Mesenchymal stem cell (in vitro differentiated cells and primary cell): ENCODE measurements at places on chromosomes 2 and 18.

DNA sequence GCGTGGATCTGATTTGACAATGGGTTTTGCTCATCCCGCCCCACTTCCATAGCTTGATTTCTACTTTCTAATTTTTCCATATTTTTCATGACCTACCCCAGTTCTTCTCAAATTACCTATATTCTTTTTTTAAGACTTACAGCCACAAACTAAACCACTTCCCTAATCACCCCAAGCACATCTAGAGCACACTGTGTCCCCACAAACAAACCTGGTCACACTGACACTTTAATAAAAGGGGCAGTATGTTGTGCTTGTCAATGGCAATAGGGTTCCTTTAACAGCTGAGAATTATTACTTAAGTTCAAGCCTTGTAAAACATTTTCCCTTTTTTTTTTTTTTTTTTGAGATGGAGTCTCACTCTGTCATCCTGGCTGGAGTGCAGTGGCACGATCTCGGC, 47.1 kb downstream of the MREG start:
- DNase-seq = no peak
- no peaks in the 10 kb centered on the region for H3K27me3 ChIP-seq
- H3K4me1 ChIP-seq = peaks cover 2% of the 10 kb centered on the region
- H3K27ac ChIP-seq = no peak overlapping the region
- no peak overlapping the region for H3K4me3 ChIP-seq
- H3K36me3 ChIP-seq = no peaks in the 10 kb centered on the region

DNA sequence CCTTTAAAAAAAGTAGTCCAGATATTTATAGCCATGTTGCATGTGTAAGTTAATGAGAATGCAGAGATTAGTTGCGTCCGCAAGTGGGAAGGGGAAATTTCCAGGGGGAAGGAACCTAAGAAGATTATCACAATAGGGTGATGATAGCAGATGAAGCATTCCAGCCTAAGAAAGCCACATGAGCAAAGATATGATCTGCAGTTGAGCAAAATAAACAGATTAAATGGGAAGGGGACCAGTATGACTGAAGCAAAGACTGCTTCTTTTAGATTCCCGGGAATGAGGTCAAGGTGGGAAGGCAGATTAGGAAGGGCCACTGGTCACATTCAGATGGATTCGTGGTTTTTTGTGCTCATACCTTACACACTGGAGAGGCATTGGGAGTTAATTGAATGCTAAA, 154.6 kb upstream of the CDH2 start:
- no peak overlapping the region for H3K27ac ChIP-seq
- no peak overlapping the region for H3K4me3 ChIP-seq
- no peak for DNase-seq
- H3K4me1 ChIP-seq = no peaks in the 10 kb centered on the region
- no peaks in the 10 kb centered on the region for H3K36me3 ChIP-seq
- H3K27me3 ChIP-seq = no peaks in the 10 kb centered on the region

DNA sequence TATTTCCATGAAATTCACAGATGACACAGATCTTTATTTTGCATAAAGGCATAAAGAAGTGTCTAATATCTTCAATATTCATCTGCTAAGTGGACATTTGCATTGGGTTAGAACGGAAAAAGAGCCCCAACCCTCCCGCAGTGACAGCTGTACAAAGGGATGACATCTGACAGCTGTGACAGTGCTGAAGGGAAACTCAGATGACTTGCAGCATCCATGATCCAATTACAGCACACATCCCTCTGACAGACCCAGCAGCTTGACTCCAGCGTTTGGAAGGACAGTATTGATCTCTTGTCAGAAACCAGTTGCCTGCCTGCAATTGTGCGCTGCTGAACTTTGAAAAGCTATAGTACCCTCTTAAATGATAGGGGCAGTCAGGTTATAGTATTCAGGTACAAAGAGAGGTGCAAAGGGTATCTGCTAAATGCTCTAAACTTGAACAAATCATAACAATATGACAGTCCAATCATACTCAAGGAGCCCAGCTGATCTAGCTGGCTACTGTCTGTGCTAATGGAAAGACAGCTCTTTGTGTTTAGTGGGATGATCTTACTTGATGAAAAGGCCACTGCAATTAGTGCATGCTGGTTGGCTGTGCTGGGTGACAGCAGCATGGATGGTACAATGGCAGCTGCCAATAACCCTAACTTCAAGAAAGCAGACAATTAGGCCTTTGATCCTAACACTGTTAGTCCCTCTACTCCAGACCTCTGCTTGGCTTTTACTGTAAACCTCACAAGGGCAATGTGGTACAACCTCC, 599.2 kb downstream of the NR4A2 start:
- DNase-seq = no peak
- H3K4me3 ChIP-seq = no peak overlapping the region
- H3K27ac ChIP-seq = no peak overlapping the region
- H3K27me3 ChIP-seq = no peaks in the 10 kb centered on the region

DNA sequence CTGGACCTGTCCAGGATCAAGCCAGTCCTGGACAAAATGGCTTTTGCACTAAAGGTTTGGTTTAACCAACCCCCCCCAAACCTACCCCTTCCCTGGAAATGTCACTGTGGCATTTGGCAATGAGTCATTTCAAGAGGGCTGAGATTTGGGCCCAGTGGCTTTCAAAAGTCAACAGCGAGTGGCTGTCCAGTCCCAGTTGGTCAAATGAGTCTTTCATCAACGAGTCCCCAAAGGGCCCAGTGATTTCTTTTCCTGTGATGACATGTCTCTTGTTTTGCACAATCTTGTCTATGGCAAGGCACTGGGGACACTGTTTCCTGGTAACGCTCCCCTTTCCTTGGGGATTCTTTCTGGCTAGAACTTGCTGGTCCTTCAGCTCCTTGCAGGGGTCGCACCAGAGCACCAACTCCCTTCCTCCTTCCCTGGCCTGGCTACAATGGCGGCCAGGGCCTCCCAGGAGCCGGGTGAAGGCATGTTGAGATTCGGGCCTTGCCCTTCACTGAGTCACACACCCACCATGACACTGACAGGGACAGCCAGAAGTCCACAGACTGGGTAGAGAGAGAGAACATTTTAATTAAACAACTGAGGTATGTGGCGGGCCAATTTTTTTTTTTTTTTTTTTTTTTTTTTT, 87.2 kb downstream of the SMAD7 start:
- peaks cover 37% of the 10 kb centered on the region for H3K36me3 ChIP-seq
- H3K27me3 ChIP-seq = no peaks in the 10 kb centered on the region
- DNase-seq = no peak
- H3K4me3 ChIP-seq = no peak overlapping the region
- H3K4me1 ChIP-seq = peaks cover 41% of the 10 kb centered on the region
- H3K27ac ChIP-seq = no peak overlapping the region

GRCh38 chr2:70850925-70851324, 15.3 kb upstream of the CD207 start:
- H3K4me3 ChIP-seq = no peak overlapping the region
- H3K4me1 ChIP-seq = no peaks in the 10 kb centered on the region
- no peak for DNase-seq
- peaks cover 18% of the 10 kb centered on the region for H3K27me3 ChIP-seq
- no peak overlapping the region for H3K27ac ChIP-seq
- no peaks in the 10 kb centered on the region for H3K36me3 ChIP-seq

DNA sequence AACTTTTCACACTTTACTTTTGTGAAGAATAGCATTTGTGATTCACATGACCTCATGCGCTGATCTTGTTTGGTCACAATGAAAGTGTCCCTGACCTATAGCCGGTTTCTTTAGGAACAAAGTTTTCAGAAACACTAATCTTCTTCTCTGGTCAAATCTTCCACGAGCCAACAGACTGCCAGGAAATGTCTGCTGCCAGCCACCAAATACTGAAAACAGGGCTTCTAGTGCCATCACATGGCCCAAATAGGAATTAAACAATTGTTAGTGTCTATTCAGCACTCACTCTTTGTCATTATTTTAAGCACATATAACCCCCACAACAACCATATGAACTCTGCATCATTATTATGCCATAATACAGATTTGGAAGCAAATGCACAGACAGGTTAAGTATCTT, 286.5 kb upstream of the SYT4 start:
- no peaks in the 10 kb centered on the region for H3K36me3 ChIP-seq
- H3K4me3 ChIP-seq = no peak overlapping the region
- peak; percentile 60 for DNase-seq
- no peak overlapping the region for H3K27ac ChIP-seq
- no peaks in the 10 kb centered on the region for H3K4me1 ChIP-seq

DNA sequence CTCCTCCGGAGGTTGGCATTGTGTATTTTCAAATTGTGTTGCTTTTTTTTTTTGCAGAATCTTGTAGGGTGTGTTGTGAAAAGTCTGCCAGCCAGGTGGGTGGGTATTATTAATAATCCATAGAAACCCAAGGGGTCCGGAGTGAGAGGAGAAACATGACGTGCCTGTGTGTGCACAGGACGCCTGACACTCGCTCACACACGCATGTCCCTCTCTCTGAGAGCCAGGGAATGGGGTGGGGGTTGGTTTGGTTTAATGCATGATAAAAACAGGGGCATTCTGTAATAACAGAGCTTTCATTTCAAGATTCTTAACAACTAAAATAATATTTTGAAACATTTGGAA, 224.8 kb downstream of the FAM210A start:
- DNase-seq = no peak
- peaks cover 6% of the 10 kb centered on the region for H3K4me1 ChIP-seq
- peak overlapping the region; percentile 2 for H3K27ac ChIP-seq
- H3K27me3 ChIP-seq = peaks cover 16% of the 10 kb centered on the region
- H3K36me3 ChIP-seq = no peaks in the 10 kb centered on the region
- no peak overlapping the region for H3K4me3 ChIP-seq

DNA sequence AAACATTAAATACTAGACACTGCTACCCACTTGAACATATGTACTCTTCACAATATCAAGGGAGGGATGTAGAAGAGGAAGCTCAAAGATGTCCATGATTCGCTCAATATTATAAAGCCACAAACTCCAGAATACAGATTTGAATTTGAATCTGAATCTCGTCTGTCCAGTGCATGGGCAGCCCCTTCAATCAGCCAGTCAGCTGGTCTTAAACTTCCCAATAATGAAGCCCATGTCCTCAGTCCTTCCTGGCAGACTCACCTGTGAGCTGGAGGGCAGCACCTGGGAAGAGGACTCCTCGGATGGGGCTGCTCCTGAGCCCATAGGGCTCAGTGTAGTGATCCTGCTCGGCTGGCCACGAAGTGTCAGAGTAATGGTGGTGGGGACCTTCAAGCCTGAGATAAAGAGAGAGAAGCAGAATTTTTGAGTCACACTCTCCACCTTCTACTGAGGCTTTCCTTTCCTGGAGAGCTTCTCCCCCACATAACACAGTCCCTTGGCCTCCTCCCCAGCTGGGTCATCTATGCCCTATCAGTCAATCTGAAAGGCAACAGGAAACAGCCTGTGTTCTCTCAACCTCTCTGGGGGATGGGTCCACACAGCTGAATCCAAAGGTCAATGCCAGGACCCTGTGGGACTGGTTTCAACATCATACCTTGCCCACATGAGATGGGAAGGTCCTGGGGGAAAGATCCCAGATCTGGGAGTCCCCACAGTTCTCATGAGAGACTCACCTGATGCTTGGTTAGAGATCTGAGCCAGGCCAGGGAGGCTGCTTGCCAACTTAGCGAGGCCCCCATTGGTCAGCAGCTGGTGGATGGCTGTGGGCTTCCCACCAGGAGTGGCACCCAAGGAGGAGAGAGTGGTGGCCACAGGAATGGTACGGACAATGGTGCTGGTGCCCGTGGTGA, 36.5 kb downstream of the KANSL3 start:
- no peaks in the 10 kb centered on the region for H3K27me3 ChIP-seq
- DNase-seq = no peak
- H3K4me1 ChIP-seq = no peaks in the 10 kb centered on the region
- H3K27ac ChIP-seq = no peak overlapping the region

DNA sequence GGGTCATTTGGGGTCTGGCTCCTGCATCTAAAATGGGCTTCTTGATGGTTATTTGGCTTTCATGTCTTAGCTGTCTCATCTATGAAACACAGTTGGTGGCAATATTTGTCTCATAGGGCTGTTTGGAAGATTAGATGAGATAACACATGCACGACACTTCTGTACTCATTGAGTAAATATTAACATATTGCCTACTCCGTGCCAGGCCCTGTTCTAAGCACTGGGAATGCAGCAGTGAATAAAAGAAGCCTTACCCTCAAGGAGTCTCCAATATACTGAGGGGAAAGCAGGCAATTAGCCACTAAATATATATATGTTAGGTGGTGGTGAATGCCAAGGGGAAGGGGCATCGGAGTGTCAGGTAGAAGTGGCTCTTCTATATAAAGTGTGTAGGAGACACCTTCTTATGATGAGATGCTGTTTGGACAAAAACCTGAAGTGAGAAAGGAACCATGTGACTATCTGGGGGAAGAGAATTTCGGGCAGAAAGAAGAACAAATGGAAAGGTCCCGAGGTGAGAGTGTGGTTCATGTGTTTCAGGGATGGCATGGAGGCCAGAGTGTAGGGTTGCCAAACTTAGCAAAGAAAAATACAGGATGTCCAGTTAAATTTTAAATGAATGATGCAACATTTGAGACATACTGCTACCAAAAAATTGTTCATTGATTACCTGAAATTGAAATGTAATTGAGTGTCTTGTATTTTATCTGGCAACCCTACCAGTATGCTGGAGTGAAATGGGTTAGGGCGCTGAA, 11.8 kb downstream of the SLC3A1 start:
- H3K4me1 ChIP-seq = peaks cover 12% of the 10 kb centered on the region
- H3K4me3 ChIP-seq = no peak overlapping the region
- no peak for DNase-seq
- H3K27ac ChIP-seq = no peak overlapping the region

GRCh38 chr2:20614201-20615067, 36.5 kb downstream of the HS1BP3 start:
- no peak for DNase-seq
- peaks cover 66% of the 10 kb centered on the region for H3K4me1 ChIP-seq
- H3K36me3 ChIP-seq = peaks cover 9% of the 10 kb centered on the region

- H3K4me1 ChIP-seq = peaks cover 10% of the 10 kb centered on the region
- no peaks in the 10 kb centered on the region for H3K27me3 ChIP-seq
- H3K4me3 ChIP-seq = no peak overlapping the region
- H3K36me3 ChIP-seq = no peaks in the 10 kb centered on the region
Measured at GRCh38 chr2:216700781-216701180, 5.4 kb upstream of the IGFBP5 start.

- no peaks in the 10 kb centered on the region for H3K36me3 ChIP-seq
- DNase-seq = peak; percentile 94
- H3K4me1 ChIP-seq = peaks cover 1% of the 10 kb centered on the region
- no peak overlapping the region for H3K4me3 ChIP-seq
Measured at GRCh38 chr2:157830696-157831570, 45.2 kb downstream of the ACVR1 start.

DNA sequence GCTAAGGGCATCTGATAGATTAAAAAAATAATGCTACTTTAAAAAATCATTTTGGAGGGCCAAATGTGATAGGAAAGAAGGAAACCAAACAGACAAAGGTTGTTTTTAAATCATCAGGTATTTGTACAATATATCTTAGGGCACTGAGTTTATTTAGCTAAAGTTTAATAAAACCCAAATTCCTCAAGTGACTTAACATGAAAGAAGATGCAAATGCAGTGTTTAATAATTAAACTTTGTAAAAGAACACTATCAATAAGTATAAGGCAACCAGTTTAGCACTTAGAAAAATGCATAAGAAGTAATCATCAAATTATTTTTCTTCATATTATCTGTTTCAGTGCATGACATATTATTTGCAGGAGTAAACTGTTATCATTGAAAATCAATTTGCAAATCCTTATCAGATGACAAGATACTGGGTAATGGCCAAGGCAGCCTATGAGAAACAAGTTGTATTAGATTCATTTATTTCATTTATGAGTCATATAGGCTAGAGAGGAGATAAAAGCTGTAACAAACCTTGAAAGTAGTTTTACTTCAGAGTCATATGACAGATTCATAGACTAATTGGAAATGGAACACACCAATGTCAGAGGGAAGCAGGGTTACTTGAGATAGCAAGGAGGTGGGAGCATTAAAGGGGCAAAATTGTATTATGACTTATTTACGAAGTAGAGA, 165.5 kb downstream of the GCA start:
- no peaks in the 10 kb centered on the region for H3K4me1 ChIP-seq
- no peaks in the 10 kb centered on the region for H3K27me3 ChIP-seq
- no peak overlapping the region for H3K27ac ChIP-seq
- no peak overlapping the region for H3K4me3 ChIP-seq
- peak; percentile 8 for DNase-seq
